Naive thymus-derived CD4-positive, alpha-beta T cell (primary cell): ENCODE measurements at places on chromosomes 16 and 17.

- peaks cover 28% of the 10 kb centered on the region for H3K4me1 ChIP-seq
- H3K27ac ChIP-seq = no peak overlapping the region
- no peaks in the 10 kb centered on the region for H3K27me3 ChIP-seq
- H3K4me3 ChIP-seq = no peak overlapping the region
- no peak for DNase-seq
Observed at GRCh38 chr17:50922107-50922506, 56.0 kb upstream of the TOB1 start.

DNA sequence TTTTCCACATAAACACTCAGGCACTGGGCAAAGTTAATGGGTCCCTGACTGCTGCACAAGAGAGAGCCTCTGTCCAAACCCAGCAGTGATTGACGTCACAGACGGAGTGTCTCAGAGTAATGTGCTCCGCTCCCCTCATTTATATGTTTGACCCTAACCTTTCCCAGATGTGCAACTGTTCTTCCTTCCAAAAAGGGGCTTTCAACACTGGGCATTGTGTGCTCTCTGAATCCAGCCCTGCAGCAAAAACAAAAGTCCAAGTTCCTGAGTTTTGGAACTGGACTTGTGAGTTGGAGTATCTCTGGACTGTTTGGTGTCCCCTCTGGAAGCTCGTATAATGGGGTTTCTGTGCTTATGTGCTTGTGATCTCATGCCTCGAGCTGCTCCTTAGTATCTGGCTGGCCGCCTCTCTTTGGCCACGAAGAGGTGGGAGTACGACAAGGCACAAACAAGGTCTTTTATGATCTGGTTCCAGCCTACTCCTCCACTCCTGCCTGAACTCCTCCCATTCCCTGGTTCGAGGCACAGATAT lies 76.4 kb upstream of the SMIM36 start:
- no peaks in the 10 kb centered on the region for H3K27me3 ChIP-seq
- no peak for DNase-seq
- no peak overlapping the region for H3K27ac ChIP-seq
- no peaks in the 10 kb centered on the region for H3K4me1 ChIP-seq
- H3K4me3 ChIP-seq = no peak overlapping the region
- H3K36me3 ChIP-seq = no peaks in the 10 kb centered on the region

DNA sequence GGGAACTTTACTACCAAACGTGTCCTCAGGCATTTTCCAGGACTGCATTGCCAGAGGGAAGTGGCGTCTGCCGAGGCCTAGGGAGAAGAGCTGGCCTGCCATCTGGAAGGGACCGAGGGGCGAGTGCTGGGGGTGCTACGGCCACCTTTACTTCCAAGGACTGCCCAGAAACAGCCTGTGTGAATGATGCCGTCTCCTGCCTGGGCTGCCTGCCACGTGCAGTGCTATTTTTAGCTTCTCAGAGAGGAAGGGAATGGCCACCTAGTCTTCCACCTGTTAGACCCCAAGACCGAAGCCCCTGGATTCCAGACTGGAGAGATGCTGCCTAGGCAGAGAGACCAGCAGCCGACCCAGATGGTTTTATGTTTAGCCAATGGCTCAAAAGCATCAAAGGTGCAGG lies 57.2 kb downstream of the VAC14 start:
- no peak overlapping the region for H3K4me3 ChIP-seq
- DNase-seq = no peak
- H3K36me3 ChIP-seq = no peaks in the 10 kb centered on the region

GRCh38 chr17:6328279-6328678 lies 106.6 kb downstream of the AIPL1 start:
- H3K27me3 ChIP-seq = no peaks in the 10 kb centered on the region
- H3K36me3 ChIP-seq = no peaks in the 10 kb centered on the region
- H3K27ac ChIP-seq = no peak overlapping the region
- no peak overlapping the region for H3K4me3 ChIP-seq

DNA sequence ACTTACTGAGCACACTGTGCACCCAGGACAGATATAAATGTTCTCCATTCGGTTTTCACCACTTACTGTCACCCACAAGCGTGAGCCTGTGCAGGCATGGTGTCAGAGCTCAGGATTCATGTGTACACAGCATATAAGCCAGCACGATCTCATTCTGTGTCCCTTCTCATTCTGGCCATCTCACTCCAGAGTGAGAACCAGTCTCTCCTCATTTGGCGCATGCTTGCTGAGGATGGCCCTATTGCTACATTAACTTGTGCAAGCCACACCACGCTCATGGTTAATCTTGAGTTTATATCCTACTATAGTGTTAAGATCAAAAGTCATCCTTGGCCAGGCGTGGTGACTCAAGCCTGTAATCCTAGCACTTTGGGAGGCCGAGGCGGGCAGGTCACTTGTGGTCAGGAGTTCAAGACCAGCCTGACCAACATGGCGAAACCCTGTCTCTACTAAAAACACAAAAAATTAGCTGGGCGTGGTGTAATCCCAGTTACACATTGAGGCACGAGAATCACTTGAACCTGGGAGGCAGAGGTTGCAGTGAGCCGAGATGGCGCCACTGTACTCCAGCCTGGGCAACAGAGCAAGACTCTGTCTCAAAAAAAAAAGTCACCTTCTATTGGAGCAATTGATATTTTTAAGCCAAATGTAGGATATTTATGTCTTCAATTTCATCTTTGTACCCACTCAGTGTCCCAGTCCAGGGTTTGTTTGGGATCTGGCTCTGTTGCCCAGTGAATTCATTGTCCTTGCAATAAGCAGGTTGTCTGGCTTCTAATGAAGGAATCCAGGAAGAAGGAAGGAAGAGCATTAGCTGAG lies 20.9 kb downstream of the SOCS1 start:
- no peak overlapping the region for H3K4me3 ChIP-seq
- no peaks in the 10 kb centered on the region for H3K27me3 ChIP-seq
- no peak for DNase-seq
- H3K36me3 ChIP-seq = no peaks in the 10 kb centered on the region
- peaks cover 40% of the 10 kb centered on the region for H3K4me1 ChIP-seq
- H3K27ac ChIP-seq = no peak overlapping the region

- DNase-seq = no peak
- H3K4me1 ChIP-seq = peaks cover 31% of the 10 kb centered on the region
- H3K27ac ChIP-seq = no peak overlapping the region
- H3K4me3 ChIP-seq = no peak overlapping the region
- no peaks in the 10 kb centered on the region for H3K36me3 ChIP-seq
- no peaks in the 10 kb centered on the region for H3K27me3 ChIP-seq
Observed at GRCh38 chr16:66548068-66548467, 1.9 kb downstream of the TK2 start.

DNA sequence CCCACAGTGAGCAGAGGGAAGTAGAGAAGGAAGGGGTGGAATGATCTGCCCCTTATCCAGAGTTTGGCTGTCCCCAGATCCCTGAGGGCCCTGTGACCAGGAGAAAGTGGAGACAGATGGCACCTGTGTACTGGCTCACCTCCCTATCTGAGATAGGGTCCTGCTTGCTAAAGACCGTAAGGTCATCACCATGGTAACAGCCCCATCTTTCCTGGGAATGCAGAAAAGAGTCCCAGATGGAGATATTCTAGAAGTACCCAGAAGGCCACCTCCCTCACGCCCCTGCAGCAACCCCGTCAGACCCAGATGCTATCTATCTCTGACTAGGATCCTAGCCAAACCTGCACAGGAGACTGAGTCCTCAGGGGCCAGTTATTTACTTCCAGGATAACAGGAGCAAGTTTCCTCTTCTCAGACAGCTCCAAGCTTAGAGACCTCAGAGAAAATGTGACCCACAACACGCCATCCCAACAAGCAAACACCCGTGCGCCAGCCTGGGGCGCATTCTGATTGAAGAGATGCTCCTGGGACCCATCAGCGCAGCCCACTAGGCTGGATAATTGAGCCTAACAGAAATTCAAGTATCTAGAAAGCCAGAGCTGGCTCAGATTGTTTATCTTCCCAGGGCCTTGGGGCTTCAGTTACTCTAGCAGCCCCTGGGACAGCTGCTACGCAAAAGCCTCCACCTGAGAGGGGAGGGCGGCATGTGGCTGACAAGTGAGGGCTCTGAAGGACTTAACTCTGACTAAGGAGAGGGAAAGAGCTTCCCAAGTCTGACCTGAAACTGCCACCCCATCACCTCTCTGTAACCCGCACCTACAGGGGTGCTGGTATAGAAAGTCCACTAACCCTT lies 1.9 kb downstream of the ORMDL3 start:
- peaks cover 49% of the 10 kb centered on the region for H3K36me3 ChIP-seq
- peak overlapping the region; percentile 82 for H3K4me3 ChIP-seq
- peak overlapping the region; percentile 87 for H3K27ac ChIP-seq
- DNase-seq = no peak
- H3K27me3 ChIP-seq = no peaks in the 10 kb centered on the region
- H3K4me1 ChIP-seq = peaks cover 61% of the 10 kb centered on the region

DNA sequence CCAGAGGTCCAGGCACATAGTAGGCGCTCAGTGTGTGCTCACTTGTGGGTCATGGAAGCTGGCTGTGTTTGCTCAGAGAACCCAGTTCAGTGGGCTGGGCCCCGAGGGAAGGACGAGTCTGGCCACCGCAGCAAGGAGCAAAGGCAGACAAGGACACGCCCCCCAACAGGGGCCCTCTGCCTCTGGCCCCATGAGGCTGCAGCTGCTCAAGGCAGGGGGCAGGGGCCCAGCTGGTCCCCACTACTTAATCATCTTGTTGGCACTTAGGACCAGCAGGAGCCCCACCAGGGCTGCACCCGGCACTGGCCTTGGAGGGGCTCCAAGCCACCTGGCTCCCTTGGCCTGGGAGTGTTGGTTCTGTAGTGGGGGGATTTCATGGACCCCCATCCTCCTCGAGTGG lies 16.1 kb downstream of the KCNJ12 start:
- no peaks in the 10 kb centered on the region for H3K27me3 ChIP-seq
- no peak for DNase-seq
- no peaks in the 10 kb centered on the region for H3K4me1 ChIP-seq

- H3K4me3 ChIP-seq = no peak overlapping the region
- no peaks in the 10 kb centered on the region for H3K36me3 ChIP-seq
- H3K4me1 ChIP-seq = no peaks in the 10 kb centered on the region
- no peak overlapping the region for H3K27ac ChIP-seq
- DNase-seq = no peak
Observed at GRCh38 chr16:75231570-75231969, 12.8 kb downstream of the CTRB1 start.

GRCh38 chr17:20852990-20853370 lies 189.8 kb downstream of the USP22 start:
- DNase-seq = no peak
- H3K36me3 ChIP-seq = no peaks in the 10 kb centered on the region
- no peaks in the 10 kb centered on the region for H3K27me3 ChIP-seq
- H3K4me3 ChIP-seq = no peak overlapping the region
- no peak overlapping the region for H3K27ac ChIP-seq
- no peaks in the 10 kb centered on the region for H3K4me1 ChIP-seq

DNA sequence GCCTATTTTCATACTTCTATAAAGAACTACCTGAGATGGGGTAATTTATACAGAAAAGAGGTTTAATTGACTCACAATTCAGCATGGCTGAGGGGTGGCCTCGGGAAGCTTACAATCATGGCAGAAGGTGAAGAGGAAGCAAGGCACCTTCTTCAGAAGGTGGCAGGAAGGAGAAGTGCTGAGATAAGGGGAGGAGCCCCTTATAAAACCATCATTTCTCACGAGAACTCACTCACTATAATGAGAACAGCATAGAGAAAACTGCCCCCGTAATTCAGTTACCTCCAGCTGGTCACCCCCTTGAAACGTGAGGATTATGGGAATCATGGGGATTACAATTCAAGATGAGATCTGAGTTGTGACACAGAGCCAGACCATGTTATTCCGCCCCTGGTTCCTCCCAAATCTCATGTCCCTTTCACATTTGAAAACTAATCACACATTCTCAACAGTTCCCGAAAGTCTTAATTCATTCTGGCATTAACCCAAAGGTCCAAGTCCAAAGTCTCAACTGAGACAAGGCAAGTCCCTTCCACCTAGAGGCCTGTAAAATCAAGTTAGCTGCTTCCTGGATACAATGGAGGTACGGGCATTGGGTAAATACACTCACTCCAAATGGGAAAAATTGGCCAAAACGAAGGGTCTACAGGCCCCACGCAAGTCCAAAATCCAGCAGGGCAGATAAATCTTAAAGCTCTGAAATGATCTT lies 237.7 kb downstream of the CDH13 start:
- no peak overlapping the region for H3K4me3 ChIP-seq
- H3K27ac ChIP-seq = no peak overlapping the region
- no peaks in the 10 kb centered on the region for H3K4me1 ChIP-seq

DNA sequence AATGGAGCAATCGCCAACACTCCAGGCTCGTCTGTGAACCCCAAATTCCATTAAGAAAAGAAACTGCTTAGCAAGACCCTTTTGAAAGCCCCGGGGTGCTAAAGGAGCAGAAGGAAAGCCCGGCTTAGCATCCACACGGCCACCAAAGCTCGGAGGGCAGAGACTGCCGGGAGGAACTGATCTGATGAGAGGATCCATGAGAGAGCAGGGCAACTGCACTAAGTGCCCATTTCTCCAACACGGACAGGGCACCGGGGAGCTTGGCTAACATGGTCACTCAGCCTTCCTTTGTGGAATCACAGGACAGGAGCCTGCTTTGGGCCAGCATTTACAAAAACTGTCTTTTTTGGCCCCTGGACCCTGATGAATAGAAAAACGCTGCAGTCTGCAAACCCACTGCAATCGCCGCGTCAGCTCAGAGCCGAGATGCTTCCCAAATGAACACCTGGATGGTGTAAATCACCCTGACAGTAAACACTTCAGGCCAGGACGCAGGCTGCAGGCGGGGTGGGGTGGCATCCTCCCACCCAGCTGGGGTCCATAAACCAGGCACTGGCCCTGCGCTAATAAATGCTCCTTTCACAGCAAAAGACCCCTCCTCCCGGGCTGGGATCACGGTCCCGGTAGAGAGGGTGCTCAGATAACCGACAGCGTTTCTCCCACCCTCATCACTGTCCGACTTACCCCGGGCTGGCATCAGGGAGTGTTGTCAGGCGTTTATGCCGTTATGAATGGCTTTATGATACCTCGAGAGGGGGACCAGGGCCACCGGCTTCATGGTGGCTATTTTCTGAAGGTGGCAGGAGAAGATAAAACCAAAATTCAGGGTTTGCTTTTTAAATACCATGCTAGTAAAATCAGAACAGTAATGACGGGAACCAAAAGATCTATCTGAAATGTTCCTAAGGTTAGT lies 299.5 kb downstream of the IRF8 start:
- no peak for DNase-seq
- H3K4me1 ChIP-seq = no peaks in the 10 kb centered on the region
- H3K36me3 ChIP-seq = no peaks in the 10 kb centered on the region
- no peaks in the 10 kb centered on the region for H3K27me3 ChIP-seq
- H3K27ac ChIP-seq = no peak overlapping the region
- no peak overlapping the region for H3K4me3 ChIP-seq

- H3K27ac ChIP-seq = no peak overlapping the region
- DNase-seq = no peak
- no peaks in the 10 kb centered on the region for H3K36me3 ChIP-seq
Observed at GRCh38 chr17:12320286-12320685, 299.6 kb downstream of the MAP2K4 start.

DNA sequence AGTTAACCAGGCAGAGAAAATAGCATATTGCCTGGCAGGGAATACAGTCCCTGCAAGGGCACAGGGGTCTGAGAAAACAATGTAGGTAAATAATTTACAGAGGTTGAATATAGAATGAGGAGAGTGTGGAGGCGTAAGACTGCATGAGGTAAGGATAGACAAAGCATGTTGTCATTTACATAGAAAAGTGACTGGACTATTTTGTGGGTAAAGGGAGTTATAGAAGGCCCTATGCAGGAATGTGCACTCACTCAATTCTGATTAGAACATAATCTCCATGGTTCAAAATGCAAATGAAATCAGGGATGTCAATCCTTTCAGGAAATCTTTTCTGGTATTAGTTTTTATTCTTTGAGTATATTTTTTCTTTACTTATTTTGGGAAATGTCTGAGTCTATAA lies 285.7 kb upstream of the SALL1 start:
- H3K36me3 ChIP-seq = no peaks in the 10 kb centered on the region
- DNase-seq = no peak
- no peaks in the 10 kb centered on the region for H3K27me3 ChIP-seq
- no peak overlapping the region for H3K4me3 ChIP-seq
- H3K27ac ChIP-seq = no peak overlapping the region
